ENCODE measurements at places on chromosomes 16 and 17. TPM values are rescaled to one million over a fixed set of nuclear protein-coding genes. Genes with fewer than 3 reads are reported as not detected.

The CD68 gene
- 55.0 TPM for total RNA-seq

The GCGR gene
- not detected for total RNA-seq

The CMIP gene
- 7.8 TPM for total RNA-seq

The GPRC5B gene
- total RNA-seq = 0.63 TPM

The GPATCH8 gene
- 24.7 TPM for total RNA-seq
